Choroid plexus epithelial cell (primary cell): ENCODE measurements at places on chromosomes 7 and 10.

DNA sequence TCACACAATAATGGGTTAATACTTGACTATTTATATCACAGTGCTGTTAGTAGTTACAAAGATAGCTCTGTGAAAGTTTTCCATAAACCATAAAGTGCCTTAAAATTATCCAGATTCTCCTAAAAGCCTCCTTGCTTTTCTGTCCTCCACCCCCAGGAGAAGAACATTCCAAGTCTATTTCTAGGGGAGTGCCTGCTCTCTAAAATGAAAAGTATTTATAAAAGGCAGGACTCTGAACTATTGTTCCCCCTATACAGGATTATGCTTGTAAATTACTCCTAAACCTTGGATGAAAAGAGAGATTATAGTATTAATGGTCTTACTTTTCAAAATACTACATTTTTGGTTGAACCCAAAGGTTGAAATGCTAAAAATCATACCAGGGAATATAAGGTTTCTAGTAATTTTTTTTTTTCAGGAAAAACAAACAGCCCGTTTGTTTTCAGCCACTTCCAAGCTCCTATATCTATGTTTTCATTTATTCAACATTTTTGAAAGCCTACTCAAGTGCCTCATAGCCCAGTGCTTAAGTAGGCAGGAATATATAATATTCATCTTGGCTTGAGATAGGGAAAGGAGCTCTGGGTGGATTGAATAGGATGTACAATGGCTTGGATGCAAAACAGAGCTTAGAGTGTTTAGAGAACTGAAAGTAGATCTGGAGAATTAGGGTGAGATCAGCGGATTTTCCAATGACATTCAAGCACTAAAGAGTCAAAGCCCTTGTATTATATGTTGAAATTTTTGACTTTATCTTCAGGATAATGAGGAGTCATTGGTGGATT lies 320.7 kb downstream of the GPR37 start:
- no peak for DNase-seq

- DNase-seq, result no peak
Observed at GRCh38 chr10:61933859-61934555, 32.5 kb downstream of the ARID5B start.

DNA sequence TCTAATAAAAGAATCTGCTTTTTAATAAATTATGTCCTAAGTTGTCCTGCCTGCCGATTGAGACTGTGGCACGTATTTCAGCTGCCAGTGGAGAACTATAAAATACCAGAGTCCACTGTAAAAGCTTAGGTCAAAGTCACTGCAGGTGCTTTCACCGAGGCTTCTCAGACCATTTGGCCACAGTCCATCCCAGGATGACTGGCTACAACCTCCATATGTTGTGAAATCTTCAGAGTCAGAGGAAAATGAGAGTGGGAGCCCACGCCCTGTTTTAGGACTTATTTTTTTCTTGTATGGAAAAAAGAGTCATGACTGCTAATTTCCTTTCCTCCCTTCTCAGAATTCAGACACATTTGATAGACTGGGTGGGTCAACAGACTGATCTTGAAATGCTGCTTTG lies 182.9 kb downstream of the ANK3 start:
- peak; percentile 45 for DNase-seq

GRCh38 chr7:36010656-36011587 lies 142.1 kb upstream of the EEPD1 start:
- no peak for DNase-seq

- no peak for DNase-seq
Observed at GRCh38 chr10:8639486-8640185, 585.1 kb downstream of the GATA3 start.

DNA sequence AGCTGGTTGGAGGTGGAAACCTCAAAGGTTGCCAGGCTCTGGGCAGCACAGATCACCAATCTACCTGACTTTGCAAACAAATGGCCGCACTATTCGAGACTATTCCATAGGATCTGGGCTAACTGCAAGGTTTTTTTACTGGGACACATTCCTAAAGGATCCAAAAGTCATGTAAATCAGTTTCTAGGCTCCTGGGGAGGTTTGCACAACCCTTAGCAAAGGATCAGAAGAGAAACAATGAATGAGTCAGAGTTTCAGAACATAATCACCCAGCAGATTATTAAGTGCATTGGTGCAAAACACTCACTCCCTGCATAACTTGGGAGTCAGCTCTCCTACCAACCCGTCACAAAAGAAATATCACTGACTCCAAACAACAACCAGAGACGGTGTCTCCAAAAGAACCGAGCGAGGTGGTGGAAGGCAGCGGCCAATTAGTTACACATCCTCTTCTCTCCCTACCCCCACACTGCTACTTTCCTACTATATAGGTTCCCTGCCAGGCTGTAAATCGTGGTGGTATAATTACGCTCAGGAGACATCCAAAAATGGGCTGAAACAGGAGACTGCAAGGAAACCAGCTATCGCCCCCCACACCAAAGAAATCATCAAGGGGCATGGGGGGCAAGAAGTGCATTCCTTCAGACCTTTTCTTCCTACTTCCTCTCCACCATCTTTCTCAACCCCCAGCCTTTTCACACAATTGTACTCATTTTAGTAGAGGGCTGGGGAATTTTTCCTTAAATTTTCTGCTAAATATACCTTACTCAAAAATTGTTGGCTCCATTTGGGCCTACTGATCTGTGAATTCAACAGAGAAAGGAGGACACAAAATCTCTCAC lies 3.2 kb downstream of the UBE2H start:
- DNase-seq, result peak; percentile 86

GRCh38 chr10:68826764-68827591 lies at the start of gene STOX1:
TSS of gene STOX1 (plus strand) at chr10:68827531. CDS start at chr10:68827624, 93 bp downstream.
- peak; percentile 58 for DNase-seq

DNA sequence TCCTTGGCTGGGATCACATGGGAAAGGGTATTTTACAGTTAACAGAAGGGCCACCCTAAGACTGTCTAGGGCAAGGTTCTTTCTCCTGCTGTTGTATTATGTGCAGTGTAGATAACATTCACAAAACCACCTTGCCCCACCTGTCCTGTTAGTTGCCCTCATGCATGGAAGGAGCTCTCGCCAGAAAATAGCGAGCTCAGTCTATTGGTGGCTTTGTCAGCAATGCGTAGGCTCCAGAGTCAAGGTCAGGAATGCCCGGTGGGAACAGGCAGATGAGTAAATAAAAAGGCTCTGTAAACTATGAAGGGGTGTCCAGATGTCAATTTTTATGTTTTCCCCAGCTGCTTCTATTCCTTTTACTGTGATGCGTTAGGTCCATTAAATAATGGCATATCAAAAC lies 107.1 kb upstream of the WDR11 start:
- no peak for DNase-seq

DNA sequence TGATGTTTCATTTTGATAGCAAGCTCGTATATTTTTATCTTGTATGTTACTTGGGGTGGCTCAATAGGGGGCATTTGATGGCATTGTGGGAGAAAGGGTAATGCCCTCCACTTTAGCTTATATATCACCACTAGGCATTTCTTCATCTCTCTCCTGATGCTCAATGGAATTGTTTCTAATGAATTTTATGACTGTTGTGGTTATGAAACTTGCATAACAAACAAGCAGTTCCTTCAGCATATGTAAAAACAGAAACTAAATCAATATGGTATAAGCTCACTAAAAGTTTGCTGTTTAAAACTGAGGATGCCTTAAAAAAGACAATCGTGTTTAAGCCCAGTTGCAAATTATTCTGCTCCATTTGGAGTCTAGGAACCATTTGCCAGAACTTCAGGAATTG lies 75.5 kb downstream of the CDK14 start:
- DNase-seq, result no peak

DNA sequence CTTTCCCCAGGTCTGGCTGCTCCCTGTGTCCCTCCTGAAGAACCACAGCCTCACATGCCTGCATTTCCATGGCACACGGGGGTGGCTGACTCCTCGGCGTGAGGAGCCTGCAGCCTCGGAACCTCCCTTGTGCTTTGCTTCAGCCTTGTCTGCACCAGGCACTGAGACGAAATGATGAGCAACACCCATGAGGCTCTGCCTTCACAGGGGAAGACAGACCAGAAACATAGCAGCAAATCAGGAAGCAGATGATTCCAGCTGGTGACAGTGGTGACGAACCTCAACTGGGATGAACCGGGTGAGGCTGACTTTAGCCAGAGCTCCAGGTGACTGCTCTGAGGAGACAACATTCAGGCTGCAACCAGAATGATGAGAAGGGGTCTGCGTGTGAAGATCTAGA lies 84.5 kb upstream of the SMNDC1 start:
- DNase-seq, result no peak

- peak; percentile 75 for DNase-seq
Observed at GRCh38 chr10:69901628-69902505, 100.2 kb downstream of the COL13A1 start.

GRCh38 chr7:152579070-152579469 lies 96.9 kb downstream of the XRCC2 start:
- no peak for DNase-seq

DNA sequence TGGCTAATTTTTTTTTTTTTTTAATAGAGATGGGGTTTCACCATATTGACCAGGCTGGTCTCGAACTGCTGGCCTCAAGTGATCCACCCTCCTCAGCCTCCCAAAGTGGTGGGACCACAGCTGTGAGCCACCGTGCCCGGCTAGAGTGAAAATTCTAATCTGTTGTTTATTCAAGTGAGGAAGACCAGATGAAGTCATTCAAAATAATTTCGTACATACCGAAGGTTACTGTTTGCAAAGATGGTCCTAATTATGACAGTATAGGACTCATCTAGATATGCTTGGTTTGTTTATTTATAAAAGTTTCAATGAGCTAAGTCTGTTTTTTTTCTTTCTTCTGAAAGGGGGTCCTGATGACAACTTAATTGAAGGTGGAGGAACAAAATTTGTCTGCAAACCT lies 376.8 kb downstream of the EXOC4 start:
- DNase-seq, result no peak

- DNase-seq, result no peak
Observed at GRCh38 chr10:131090761-131091661, 220.5 kb downstream of the TCERG1L start.

DNA sequence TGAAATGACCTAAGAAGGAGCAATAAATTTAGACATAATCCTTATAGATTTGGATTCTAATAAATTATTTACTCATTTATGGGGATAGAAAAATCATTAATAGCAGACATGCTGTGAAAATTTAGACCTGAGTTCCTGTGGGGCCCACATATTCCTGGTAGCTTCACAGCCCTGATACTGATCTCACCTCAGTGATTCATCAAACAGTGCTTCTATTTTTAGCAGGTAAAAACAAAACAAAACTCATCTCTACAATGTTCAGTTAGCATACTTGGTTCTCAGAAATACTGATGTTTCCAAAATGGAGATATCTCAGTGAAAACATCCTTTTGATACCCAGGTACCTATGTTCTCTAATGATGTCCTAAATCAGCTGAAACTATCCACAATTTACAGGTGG lies 841.1 kb upstream of the SORCS1 start:
- no peak for DNase-seq

GRCh38 chr7:33448035-33448434 lies 318.7 kb downstream of the BBS9 start:
- no peak for DNase-seq

DNA sequence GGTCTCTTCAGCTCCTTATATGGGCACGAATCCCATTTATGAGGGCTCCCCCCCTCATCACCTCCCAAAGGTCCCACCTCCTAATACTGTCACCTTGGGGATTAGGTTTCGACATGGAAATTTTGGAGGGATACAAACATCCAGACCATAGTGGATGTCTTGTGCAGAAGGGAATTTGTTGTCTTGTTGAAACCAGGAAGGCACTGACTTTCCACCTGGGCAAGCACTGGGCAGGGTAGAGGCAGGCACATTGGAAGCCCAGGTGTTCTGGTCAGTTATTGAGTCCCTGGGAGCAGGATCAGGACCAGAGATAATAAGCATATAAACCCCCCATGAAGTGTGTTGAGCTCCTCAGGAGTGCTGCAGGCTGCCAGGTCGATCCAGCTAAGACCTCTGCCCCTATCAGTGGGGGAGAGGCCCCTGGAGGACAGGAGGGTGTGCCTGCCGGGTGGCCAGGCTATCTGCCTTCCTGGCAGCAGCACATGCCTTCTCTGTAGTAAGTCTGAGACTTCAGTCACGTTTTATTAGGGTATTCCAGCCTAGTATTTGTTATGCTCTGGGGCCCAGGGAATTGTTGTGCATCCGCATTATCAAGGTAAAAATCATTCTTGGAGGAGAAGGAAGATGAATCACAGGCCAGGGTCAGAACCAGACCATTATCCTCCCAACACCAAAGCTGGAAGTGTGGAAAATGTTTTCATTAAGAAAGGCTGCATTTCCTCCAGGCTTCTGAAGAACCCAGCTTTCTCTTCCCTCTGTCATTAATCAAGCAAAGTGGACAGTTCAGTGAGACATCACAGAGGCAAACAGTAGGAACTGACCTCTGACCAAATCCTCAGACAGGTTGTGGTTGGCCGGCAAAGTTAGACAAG lies 503.1 kb downstream of the GRID1 start:
- no peak for DNase-seq

DNA sequence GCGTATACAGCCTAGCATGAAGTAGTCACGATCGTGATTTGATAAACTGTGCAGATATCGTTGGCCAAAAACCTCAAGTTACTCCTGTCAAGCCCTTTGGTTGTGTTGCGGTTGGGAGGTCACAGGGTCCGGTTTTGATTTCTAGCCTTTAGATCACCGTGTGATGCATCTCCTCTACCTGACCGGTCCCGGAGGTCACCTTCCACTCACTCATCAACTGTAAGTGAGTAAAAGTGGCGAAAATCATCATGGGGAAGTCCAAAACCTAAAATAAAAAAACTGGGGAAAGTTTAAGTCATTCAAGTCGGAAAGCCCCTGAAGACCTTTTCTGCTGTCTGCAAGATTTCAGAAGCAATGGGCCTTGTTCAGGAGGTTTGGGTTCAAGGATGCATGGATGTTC lies 62.8 kb downstream of the ADARB2 start:
- DNase-seq, result no peak

GRCh38 chr10:14748441-14748840 lies 26.3 kb downstream of the FAM107B start:
- no peak for DNase-seq

GRCh38 chr7:117163101-117163500 lies 159.8 kb downstream of the WNT2 start:
- no peak for DNase-seq

DNA sequence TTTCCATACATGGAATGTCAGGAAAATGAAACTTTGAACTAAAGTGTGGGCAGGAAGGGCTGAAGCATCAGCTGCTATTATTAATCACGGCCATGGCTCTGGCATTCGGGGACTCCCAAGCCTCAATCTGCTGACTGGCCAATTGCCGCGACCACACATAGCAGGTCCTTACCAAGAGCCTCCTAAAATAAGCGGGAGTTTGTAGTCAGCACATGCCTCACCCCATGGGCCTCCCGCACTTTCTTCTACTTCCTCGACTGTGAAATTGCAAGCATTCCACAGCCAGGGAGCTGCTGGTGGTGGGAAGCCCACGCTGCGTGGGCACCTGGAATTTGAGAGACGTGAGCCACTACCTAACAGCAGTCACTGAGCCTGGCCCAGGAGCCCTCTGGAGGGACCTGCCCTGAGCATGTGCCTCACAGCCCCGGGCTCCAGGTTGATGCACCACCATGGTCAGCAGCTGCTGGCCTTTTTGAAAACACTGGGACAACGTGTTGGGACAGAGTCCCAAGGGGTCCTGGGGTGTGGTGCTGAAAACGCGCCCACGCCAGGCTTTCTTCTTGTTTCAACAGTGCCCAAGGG lies 211.4 kb downstream of the TNS3 start:
- DNase-seq, result no peak
